ENCODE measurements at places on chromosomes 1 and 21.
A peak's percentile ranks its signal among the peaks of the same experiment; 100 is the strongest.

GRCh38 chr1:17860812-17861211 is 105.7 kb downstream of the ACTL8 start:
- peaks cover 1% of the 10 kb centered on the region for H3K4me1 ChIP-seq
- DNase-seq: no peak
- peaks cover 33% of the 10 kb centered on the region for H3K27me3 ChIP-seq
- no peak overlapping the region for H3K27ac ChIP-seq
- H3K4me3 ChIP-seq: no peak overlapping the region

DNA sequence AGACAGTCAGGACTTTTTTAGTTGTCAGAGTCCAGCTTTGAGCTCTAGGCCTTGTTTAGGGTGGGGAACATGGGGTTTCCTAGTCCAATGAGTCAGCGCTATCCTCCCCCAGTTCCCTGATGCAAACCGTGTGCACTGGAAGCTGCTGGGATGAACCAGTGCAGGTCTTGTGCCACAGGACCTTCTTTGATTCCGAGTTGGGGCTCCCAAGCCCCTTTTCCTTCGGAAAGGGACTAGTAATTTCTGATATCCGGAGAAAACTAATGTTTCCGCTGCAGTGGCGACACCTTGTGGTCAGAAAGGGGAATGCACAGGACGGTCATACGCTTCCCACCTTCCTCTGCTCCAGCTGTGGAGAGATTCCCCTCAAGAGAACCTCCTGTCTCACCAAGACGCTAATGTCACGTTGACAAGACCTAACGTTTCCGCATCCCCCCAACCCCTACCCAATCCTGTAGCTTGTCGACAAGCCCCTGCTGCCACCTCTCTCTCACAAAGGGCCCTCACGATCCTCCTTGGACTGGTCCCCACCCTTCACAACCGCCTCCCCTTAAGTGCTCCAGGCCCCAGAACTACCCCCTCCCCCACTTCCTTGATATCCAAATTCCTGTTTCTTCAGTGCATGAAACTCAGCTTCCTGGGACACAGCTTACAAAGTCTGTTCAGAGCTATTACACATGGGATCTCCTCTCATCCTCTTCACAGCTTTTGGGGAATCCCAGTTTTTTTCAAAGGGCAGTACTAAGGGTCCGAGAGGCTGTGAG is 30.9 kb downstream of the GPA33 start:
- peaks cover 4% of the 10 kb centered on the region for H3K4me1 ChIP-seq
- peak; percentile 52 for DNase-seq
- no peaks in the 10 kb centered on the region for H3K27me3 ChIP-seq
- H3K36me3 ChIP-seq: no peaks in the 10 kb centered on the region
- no peak overlapping the region for H3K4me3 ChIP-seq

- DNase-seq: peak; percentile 87
- no peaks in the 10 kb centered on the region for H3K27me3 ChIP-seq
- no peaks in the 10 kb centered on the region for H3K4me1 ChIP-seq
- no peak overlapping the region for H3K27ac ChIP-seq
- peak overlapping the region; percentile 65 for H3K4me3 ChIP-seq
Observed at GRCh38 chr1:2205191-2205952, 10.8 kb upstream of the FAAP20 start.

GRCh38 chr1:63119575-63120155 is 202.7 kb upstream of the FOXD3 start:
- H3K4me1 ChIP-seq: no peaks in the 10 kb centered on the region
- DNase-seq: no peak
- H3K27me3 ChIP-seq: peaks cover 9% of the 10 kb centered on the region
- no peaks in the 10 kb centered on the region for H3K36me3 ChIP-seq
- H3K4me3 ChIP-seq: no peak overlapping the region

- peaks cover under 1% of the 10 kb centered on the region for H3K4me1 ChIP-seq
- DNase-seq: no peak
- H3K27me3 ChIP-seq: peaks cover 3% of the 10 kb centered on the region
- H3K4me3 ChIP-seq: no peak overlapping the region
Observed at GRCh38 chr21:44499211-44499560, 40.8 kb downstream of the KRTAP10-1 start.

DNA sequence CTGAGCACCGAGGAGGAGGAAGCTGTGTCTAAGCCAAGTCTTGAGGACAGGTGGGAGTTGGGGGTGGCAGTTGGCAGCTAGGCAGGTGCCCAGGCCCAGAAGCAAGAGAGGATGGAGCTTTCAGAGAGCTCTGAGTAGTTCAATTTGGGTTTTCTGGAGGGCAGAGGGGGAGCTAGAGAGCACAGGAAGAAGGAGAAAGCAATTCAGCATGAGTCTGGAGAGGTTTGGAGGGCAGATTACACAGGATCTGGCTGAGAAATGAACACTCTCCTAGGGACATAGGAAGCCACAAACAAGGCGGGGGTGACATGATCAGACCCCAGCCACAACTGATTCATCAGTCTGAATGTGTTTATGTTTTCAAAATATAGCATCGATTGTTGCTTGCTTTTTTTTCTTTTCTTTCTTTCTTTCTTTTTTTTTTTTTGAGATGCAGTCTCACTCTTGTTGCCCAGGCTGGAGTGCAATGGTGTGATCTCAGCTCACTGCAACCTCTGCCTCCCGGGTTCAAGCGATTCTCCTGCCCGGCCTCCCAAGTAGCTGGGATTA is 23.8 kb downstream of the PTPRF start:
- no peaks in the 10 kb centered on the region for H3K36me3 ChIP-seq
- peaks cover 11% of the 10 kb centered on the region for H3K4me1 ChIP-seq

DNA sequence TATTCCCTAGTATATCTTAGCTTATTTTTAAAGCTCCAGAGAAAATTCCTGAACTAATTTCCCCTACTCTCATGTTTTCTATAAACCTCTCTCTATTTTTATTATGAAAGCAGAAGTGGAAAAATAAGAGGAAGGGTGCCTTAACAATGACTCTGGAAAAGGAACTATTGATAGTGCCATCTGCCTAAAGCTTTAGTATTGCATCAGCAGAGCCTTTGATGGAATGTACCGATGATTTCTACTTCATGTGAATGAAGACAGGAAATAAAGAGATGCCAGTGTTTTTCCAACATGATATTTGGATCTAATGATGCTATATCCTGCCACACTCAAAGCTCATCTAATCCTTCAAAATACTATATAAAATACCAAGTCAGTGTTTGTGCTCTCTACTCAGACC is 35.1 kb downstream of the TNFSF18 start:
- no peak overlapping the region for H3K27ac ChIP-seq
- H3K27me3 ChIP-seq: peaks cover 10% of the 10 kb centered on the region
- H3K4me3 ChIP-seq: no peak overlapping the region
- no peaks in the 10 kb centered on the region for H3K36me3 ChIP-seq
- H3K4me1 ChIP-seq: peaks cover 7% of the 10 kb centered on the region

GRCh38 chr1:224594851-224595250 is 21.3 kb upstream of the CNIH3 start:
- H3K36me3 ChIP-seq: no peaks in the 10 kb centered on the region
- H3K27me3 ChIP-seq: peaks cover 4% of the 10 kb centered on the region
- no peak overlapping the region for H3K27ac ChIP-seq
- H3K4me1 ChIP-seq: peaks cover 11% of the 10 kb centered on the region

DNA sequence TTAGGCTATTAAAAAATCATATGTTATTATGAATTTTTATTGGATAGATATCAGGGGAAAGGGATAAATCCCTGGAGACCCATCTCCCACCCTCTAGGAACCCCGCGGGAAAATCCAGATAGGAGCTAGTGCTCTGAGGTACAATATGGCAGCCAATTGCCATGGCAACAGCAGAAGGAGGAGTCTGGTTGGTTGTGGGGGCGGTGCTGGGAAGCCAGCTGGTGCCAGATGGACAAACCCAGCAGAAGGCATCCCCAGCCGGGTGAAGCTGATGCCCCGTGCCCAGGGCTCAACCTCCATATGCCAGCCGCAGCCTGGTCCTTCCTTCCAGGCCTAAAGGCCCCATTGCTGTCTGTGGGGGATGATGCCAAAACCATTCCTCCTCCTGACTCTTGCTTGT is 38.3 kb downstream of the RHBG start:
- no peak overlapping the region for H3K4me3 ChIP-seq
- H3K27ac ChIP-seq: no peak overlapping the region
- H3K4me1 ChIP-seq: no peaks in the 10 kb centered on the region

- peaks cover 58% of the 10 kb centered on the region for H3K4me1 ChIP-seq
- H3K27me3 ChIP-seq: no peaks in the 10 kb centered on the region
- peak overlapping the region; percentile 90 for H3K4me3 ChIP-seq
Observed at GRCh38 chr1:181148636-181149035, 60.1 kb downstream of the IER5 start.

DNA sequence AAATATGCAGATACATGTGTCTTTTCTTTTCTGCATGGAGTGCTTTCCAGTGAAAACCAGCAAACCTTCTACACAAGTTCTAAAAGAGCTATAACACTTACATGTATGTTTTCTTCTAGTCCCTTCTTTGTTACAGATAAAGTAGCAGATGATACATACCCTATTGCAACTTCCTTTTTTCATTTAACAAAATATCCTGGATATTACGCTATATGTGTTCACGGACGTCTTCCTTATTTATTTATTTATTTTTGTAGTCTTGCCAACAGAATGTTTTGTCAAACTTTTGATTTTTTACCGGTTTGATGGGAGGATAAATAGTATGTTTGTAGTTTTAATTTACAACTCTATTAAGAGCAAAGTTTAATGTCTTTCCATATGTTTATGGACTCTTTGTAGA is 5.2 kb upstream of the GALNT2 start:
- no peak for DNase-seq
- H3K36me3 ChIP-seq: no peaks in the 10 kb centered on the region
- no peak overlapping the region for H3K27ac ChIP-seq
- no peaks in the 10 kb centered on the region for H3K27me3 ChIP-seq
- no peak overlapping the region for H3K4me3 ChIP-seq
- peaks cover 9% of the 10 kb centered on the region for H3K4me1 ChIP-seq

DNA sequence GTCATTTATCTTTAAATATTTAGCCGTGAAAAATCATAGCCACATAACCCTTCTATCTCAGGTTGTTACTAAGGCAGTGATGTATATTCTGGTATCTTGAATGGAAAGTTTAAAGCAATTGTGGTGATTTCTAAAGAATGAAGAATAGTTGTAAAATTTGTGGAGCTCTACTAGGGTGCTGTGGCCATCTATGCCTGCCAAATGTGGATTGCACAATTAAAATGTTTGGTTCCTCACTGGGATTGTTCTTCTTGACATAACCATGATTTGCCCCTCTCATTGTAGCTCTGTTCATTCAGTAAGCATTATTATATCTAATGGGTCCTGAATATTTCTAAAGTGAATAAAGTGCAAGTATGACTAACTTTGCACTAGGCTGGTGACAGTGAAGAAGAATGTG is 50.1 kb downstream of the AK4 start:
- no peaks in the 10 kb centered on the region for H3K36me3 ChIP-seq
- DNase-seq: no peak
- H3K4me1 ChIP-seq: no peaks in the 10 kb centered on the region
- H3K4me3 ChIP-seq: no peak overlapping the region
- H3K27ac ChIP-seq: no peak overlapping the region

Measured in naive thymus-derived CD8-positive, alpha-beta T cell (primary cell).